ENCODE measurements at places on chromosomes 16 and 17.
A peak's percentile ranks its signal among the peaks of the same experiment; 100 is the strongest.

DNA sequence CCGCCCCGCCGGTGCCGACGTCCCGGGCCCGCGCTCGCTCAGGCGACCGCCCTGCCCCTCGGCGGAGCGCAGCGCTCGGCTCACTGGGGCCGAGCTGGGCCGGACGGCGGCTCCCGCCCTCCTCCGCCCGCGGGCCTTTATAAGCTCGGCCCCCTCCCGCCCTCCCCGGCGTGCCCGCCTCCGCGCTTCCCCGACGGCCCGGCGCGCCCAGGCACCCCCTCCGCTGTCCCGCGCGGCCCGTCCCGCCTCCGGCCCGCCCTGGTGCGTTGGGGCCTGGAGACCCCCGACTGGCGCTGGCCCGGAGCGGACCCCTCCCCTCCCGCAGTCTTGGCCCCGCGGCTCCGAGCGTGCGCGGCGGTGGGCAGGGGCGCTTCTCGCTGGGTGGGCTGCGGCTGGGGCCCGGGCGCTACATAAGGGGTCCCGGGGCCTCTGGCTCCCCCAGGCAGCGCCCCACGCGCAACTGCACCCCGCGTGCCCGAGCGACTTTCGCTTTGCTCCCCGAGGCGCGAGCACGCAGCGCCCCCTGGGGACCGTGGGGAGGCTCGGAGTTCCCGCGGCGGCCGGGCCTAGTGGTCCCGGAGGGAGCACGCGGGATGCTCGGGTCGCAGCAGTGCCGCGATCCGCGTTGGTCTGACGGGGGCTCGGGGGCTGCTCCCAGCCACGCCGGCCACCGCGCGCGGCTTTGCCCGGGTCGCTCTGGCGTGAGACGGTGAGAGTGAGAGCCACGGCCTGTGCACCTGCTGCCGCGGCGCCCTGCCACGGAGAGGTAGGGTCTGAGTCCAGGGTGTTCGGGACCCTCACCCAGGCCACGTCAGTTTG is at the start of gene PIEZO1:
PIEZO1 (minus strand) TSS at position 115 of the 819 bp plus-strand sequence. CDS start 256 bp downstream, outside the sequence.
- DNase-seq, result peak; percentile 86

- no peak for DNase-seq
These were observed 9.6 kb upstream of the TMEM220 start for GRCh38 chr17:10739386-10739785.

GRCh38 chr16:76292218-76292617 is 15.0 kb downstream of the CNTNAP4 start:
- DNase-seq, result no peak

DNA sequence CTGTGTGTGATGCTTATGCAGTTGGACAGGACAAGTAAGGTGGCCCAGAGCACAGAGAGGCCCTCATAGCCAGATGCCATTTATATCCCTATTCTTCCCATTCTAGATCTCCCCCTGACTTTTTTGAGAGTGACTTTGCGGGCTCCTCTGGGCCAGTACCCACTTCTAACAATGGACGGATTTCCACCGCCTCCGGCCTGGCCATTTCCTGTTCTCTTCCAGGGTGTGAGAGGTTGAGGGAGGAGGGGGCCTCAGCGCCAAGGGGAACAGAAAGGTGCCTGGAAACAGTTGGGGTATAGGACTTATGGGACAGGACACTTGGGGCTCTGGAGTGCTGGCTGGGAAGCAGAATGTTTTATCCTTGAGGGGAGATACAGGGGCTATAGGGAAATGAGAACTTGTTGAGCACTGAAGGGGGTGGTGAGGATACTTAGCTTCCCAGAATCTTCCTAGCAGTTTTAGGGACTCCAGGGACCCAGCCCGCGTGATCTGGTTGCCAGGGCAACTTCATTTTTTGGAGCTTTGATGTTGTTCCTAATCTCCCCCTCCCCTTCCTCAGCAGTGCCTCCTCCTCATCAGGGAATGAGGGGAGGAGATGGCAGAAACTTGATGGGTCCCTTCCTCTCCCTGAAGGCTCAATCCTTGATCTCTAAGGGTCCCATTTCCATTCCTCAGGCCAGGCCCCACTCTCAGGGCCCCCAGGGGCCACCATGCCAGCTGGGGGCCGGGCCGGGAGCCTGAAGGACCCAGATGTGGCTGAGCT is 3.6 kb downstream of the TAOK2 start:
- no peak for DNase-seq

- no peak for DNase-seq
These were observed 53.1 kb downstream of the FOXL1 start for GRCh38 chr16:86631444-86631843.

GRCh38 chr17:79951361-79952264 is 84.1 kb downstream of the TBC1D16 start:
- DNase-seq, result no peak

DNA sequence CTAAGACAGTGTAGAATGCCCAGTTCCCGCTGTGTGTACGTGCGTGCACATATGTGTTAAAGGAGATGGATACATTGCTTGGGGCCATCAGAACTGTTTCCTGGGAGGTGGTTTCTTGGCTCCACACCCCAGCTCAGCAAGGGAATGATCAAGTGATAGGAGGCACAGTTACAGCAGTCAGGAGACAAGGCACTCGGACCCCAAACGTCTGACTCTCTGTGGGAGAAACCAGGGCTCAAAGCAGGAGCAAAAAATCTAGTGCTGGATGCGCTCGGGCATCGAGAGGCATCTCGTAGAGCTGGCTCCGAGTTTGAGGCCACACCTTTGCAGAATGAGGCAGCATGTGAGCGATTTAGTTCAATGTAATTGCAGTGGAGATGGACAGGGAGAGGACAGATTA is 71.9 kb downstream of the RBBP6 start:
- DNase-seq, result no peak

GRCh38 chr16:48503336-48503735 is 106.6 kb downstream of the N4BP1 start:
- DNase-seq, result no peak

Data from left colon (tissue), 2 donors.